SW 1271 (cell line): ENCODE measurements at places on chromosomes 16 and 17.
A peak's percentile ranks its signal among the peaks of the same experiment; 100 is the strongest.

DNA sequence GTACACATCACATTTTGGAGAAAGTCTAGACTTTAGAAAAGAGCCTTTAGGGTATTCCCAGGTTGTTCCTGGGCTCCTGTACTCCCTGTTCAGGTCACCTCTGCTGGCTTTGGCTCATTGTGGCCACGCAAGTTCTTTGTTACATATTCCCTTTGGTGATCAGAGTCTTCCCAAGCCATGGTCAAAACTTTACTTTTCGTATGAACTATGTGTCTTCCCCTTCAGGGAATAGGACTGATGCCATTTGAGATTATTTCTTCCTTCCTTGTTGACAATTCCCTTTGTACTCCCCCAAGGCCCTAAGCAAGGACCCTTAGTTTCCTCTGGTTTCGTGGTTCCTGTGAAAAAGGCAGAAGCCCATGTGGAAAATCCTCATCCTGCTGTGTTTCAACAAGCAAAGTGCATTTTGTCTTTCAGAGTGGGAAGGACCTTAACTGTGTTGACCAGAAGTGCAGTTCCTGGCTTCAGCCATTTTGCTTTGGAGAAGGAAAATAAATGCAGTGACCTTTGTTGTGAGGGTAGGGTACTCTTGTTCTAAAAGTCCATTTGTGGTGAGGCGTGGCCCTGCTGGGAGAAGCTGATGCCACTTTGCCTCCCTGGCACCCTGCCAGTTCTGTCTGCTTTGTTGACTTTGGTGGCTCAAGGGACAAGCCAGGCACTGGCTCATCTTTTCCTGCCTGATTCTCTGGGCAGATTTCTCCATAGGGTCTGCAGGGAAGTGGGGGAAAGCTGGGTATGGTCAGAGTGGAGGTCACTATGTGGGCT lies 55.1 kb downstream of the ZNRF1 start:
- no peak for DNase-seq

DNA sequence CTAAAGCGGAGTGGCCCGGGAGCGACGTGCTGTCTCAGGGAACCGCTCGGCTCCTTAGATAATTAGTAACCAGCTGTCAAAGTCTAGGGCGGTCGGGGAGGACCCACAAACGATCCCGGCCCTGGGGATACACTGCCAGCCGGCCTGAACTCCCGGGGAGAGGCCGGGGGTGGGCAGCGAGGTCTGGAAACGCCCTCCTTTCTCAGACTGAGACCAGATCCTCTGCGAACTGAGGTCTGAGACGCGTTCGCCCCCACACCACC lies 1.3 kb downstream of the HNF1B start:
- DNase-seq: no peak

GRCh38 chr17:68511671-68512246 lies 471 bp upstream of the PRKAR1A start:
- peak; percentile 59 for DNase-seq

GRCh38 chr16:55661941-55662643 lies 6.3 kb downstream of the SLC6A2 start:
- DNase-seq: no peak

GRCh38 chr16:67605641-67606040 lies 39.3 kb upstream of the CARMIL2 start:
- DNase-seq: no peak

- DNase-seq: no peak
Measured at GRCh38 chr17:78774956-78775571, 7.0 kb downstream of the CYTH1 start.

- no peak for DNase-seq
Measured at GRCh38 chr16:27259710-27260109, 8.9 kb downstream of the NSMCE1 start.
